A549 treated with GW870086 at 1 μM for 4 hours (cell line): ENCODE measurements at places on chromosomes 7 and 10. TPM values are rescaled to one million over a fixed set of nuclear protein-coding genes. Genes with fewer than 3 reads are reported as not detected.

The LIPN gene
- total RNA-seq = not detected in 5 replicates

The ZNF25 gene
- 1.1 to 1.9 TPM (median 1.7 TPM) in 5 replicates for total RNA-seq

The THSD7A gene
- 1.3 to 3.0 TPM (median 2.2 TPM) in 5 replicates for total RNA-seq

The MYOZ1 gene
- total RNA-seq = not detected in 5 replicates

The SPDYE2 gene
- total RNA-seq = not detected in 5 replicates

The CRYGN gene
- total RNA-seq = not detected in 5 replicates

The CAV2 gene
- 150 to 178 TPM (median 177 TPM) in 5 replicates for total RNA-seq

The ANKRD30A gene
- total RNA-seq = 0.31 to 1.2 TPM (median 0.57 TPM) in 5 replicates

The AGR2 gene
- total RNA-seq = 104 to 168 TPM (median 145 TPM) in 5 replicates

The CALML5 gene
- not detected in 5 replicates for total RNA-seq

The OR2A25 gene
- not detected in 5 replicates for total RNA-seq

The TNS3 gene
- 70.1 to 86.2 TPM (median 80.4 TPM) in 5 replicates for total RNA-seq

The LIPJ gene
- not detected in 5 replicates for total RNA-seq

The PNLIPRP1 gene
- not detected in 5 replicates for total RNA-seq

The LMOD2 gene
- not detected in 5 replicates for total RNA-seq

The PON1 gene
- 0.64 to 1.1 TPM (median 0.80 TPM) in 5 replicates for total RNA-seq

The PVRIG gene
- 0.08 TPM in 1 of 5 replicates, not detected in the others for total RNA-seq

The GDF10 gene
- 0.06 to 0.22 TPM (median 0.07 TPM) in 4 of 5 replicates, not detected in the other for total RNA-seq

The TMEM225B gene
- 0.91 to 1.6 TPM (median 1.0 TPM) in 5 replicates for total RNA-seq

The LRMDA gene
- total RNA-seq = 2.6 to 6.6 TPM (median 5.3 TPM) in 5 replicates

The EVX1 gene
- total RNA-seq = 0.09 to 0.27 TPM (median 0.11 TPM) in 5 replicates

The GPR22 gene
- total RNA-seq = not detected in 5 replicates

The PAPSS2 gene
- total RNA-seq = 17.2 to 23.2 TPM (median 21.4 TPM) in 5 replicates

The MOGAT3 gene
- not detected in 5 replicates for total RNA-seq

The PLXNA4 gene
- total RNA-seq = 0.73 to 1.6 TPM (median 1.1 TPM) in 5 replicates

The ASIC3 gene
- 5.6 to 10.8 TPM (median 9.7 TPM) in 5 replicates for total RNA-seq

The AKR1C4 gene
- total RNA-seq = 0.10 to 0.32 TPM (median 0.24 TPM) in 5 replicates

The IMMP2L gene
- 15.1 to 21.0 TPM (median 19.0 TPM) in 5 replicates for total RNA-seq

The LRRD1 gene
- not detected in 5 replicates for total RNA-seq

The DPYSL4 gene
- total RNA-seq = 15.5 to 18.8 TPM (median 18.5 TPM) in 5 replicates

The SH3PXD2A gene
- 0.82 to 1.7 TPM (median 1.5 TPM) in 5 replicates for total RNA-seq

The TSPAN14 gene
- total RNA-seq = 121 to 158 TPM (median 152 TPM) in 5 replicates

The CPN1 gene
- 0.08 to 0.42 TPM (median 0.20 TPM) in 5 replicates for total RNA-seq

The SPDYE8 gene
- not detected in 5 replicates for total RNA-seq

The MNX1 gene
- 3.7 to 5.4 TPM (median 5.0 TPM) in 5 replicates for total RNA-seq

The KCNMA1 gene
- total RNA-seq = 42.8 to 95.1 TPM (median 69.4 TPM) in 5 replicates

The CFAP46 gene
- total RNA-seq = 1.4 to 1.8 TPM (median 1.5 TPM) in 5 replicates

The PON3 gene
- total RNA-seq = 30.6 to 38.5 TPM (median 36.6 TPM) in 5 replicates

The CPVL gene
- 0.21 to 0.55 TPM (median 0.44 TPM) in 4 of 5 replicates, not detected in the other for total RNA-seq

The ACTL6B gene
- total RNA-seq = not detected in 5 replicates

The NPSR1 gene
- total RNA-seq = not detected in 5 replicates

The GIMAP1 gene
- not detected in 5 replicates for total RNA-seq

The TCAF2 gene
- 0.61 to 1.1 TPM (median 0.81 TPM) in 5 replicates for total RNA-seq

The GRM3 gene
- total RNA-seq = not detected in 5 replicates

The APBB1IP gene
- total RNA-seq = 5.7 to 6.8 TPM (median 6.5 TPM) in 5 replicates

The EN2 gene
- total RNA-seq = 0.41 to 0.99 TPM (median 0.94 TPM) in 5 replicates
